A549 treated with Mapracorat at 1 μM for 4 hours (cell line): ENCODE measurements at places on chromosomes 2 and 18. TPM values are rescaled to one million over a fixed set of nuclear protein-coding genes. Genes with fewer than 3 reads are reported as not detected.

STON1 gene
- total RNA-seq: 0.33 to 0.55 TPM (median 0.41 TPM) in 5 replicates

FOXI3 gene
- total RNA-seq: 0.06 to 0.07 TPM in 2 of 5 replicates, not detected in the others

POTEF gene
- total RNA-seq: not detected in 5 replicates

CTDSP1 gene
- total RNA-seq: 57.3 to 73.2 TPM (median 71.0 TPM) in 5 replicates

HRH4 gene
- not detected in 5 replicates for total RNA-seq

SPC25 gene
- total RNA-seq: 15.8 to 21.5 TPM (median 18.6 TPM) in 5 replicates

MYO3B gene
- total RNA-seq: not detected in 5 replicates

DAW1 gene
- 2.3 to 3.2 TPM (median 2.6 TPM) in 5 replicates for total RNA-seq

REG3G gene
- not detected in 5 replicates for total RNA-seq

MYCN gene
- not detected in 5 replicates for total RNA-seq

NT5DC4 gene
- total RNA-seq: not detected in 5 replicates

SIX3 gene
- total RNA-seq: 1.2 to 2.4 TPM (median 1.9 TPM) in 5 replicates

KIF5C gene
- total RNA-seq: 0.30 to 0.77 TPM (median 0.35 TPM) in 5 replicates

HOXD8 gene
- total RNA-seq: 4.6 to 6.0 TPM (median 5.6 TPM) in 5 replicates
